HTR-8/SVneo (cell line): ENCODE measurements at places on chromosomes 1 and 21.

GRCh38 chr1:246262281-246262680, 244.8 kb downstream of the SMYD3 start:
- no peak for DNase-seq

- DNase-seq = no peak
Measured at GRCh38 chr1:245938046-245938435, 569.0 kb downstream of the SMYD3 start.

GRCh38 chr1:43388613-43389012, 987 bp downstream of the MED8 start:
- no peak for DNase-seq

- no peak for DNase-seq
Measured at GRCh38 chr21:34792504-34793089, 123.8 kb downstream of the CLIC6 start.

DNA sequence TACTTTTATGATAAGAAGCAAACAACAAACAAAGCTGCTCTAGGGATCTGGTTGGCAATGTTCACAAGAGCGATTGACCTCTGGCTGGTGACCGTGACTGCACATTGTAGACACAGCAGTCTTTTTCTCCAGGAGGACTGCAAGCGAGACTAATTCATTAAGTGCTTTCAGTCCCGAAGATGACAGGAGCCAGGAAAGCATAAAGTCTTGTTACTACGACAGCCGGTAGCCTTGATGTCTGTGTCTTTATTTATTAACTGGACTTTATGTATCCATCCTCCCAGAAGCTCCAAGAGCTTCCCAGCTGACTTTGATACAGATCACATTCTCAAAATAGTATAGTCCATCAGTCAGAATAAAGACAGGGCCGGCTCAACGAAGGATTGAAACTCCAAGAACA, 18.2 kb downstream of the FAM163A start:
- DNase-seq = no peak

DNA sequence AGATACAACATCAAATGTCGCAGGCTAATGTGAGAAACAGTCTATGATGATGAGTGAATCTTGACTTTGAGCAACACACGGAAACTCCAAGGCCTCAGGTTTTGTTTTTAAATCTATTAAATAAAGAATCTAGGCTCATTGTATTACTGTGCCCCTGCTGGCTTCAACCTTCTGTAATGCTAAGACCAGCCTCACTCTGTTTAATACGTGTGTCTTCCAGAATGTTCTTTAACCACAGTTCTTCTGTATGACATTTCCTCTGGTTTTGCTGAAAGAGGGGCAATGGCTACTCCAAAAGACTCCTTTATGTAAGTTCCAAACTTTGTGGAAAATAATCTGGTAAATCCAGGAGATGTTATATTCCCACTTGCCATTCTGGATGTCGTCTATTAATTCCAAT, 101.1 kb upstream of the TIAM1 start:
- DNase-seq = no peak

- no peak for DNase-seq
Measured at GRCh38 chr21:31922881-31923280, 50.1 kb downstream of the HUNK start.

DNA sequence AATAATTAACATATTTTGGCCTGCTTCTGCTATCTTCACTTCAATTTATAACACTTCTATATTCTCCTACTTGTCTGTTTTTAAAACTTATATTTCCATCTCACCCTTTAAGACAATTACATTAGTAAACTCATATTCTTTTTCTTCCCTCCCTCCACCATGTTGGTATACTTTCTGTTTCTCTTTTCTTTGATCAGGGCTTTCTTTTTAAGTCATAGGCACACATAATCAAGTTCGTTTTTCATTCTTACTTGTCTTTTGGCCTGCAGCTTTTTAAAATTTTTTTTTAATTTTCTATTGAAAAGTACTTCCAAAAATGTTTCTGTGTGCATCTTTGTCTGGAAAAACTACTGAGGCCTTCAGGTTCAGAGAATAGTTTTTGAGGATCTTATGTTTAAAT, 2.3 kb downstream of the PYHIN1 start:
- no peak for DNase-seq

GRCh38 chr1:105632342-105633196, 1423.9 kb upstream of the PRMT6 start:
- DNase-seq = no peak

DNA sequence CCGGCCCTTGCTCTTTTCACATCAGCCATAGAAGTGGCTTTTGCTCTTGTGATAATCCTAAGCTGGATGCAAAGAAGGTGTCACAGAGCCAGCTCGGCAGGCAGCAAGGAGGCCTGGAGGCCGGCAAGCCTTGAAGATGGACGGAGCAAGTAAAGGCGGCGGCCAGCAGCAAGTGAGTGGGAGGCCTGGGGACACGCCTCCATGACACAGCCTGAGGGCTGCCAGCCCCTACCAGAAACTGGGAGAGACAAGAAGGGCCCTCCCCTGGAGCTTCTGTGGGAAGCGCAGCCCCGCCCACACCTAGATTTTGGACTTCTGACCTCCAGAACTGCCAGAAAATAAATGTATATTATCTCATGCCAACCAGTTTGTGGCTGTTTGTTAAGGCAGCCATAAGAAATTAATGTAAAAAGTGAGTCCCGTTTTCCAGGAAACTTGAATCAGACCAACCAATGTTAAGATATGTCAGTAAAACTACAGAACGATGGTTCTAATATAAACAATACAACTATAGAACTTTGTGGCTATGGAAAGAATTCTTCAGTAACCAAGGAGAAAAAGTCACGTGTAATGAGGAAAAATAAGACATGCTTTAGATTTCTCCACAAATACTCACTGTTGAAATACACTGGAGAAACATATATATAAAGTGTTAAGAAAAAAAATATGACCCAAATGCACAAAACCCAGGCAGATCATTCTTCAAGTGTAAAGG, 49.9 kb downstream of the BACE2 start:
- DNase-seq = no peak

DNA sequence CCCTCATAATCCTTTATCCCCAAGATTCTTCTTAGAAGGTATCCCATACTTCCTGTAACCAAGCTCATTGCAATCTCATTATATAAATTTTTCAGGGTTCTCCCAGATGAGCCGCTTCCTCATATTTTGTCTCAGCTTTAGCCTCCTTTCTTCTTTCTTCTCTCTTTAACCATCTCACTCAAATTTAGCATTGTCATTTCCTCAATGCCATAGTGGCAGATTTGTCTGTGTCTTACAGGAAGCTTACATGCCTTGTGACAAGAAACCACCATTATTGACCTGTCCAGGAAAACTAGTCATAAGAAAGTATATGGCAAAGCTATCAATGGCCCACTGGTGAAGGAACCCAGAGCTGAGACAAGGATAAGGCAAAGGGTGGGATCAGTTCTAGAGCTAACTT, 6.0 kb upstream of the FCRL2 start:
- DNase-seq = no peak

GRCh38 chr1:63004868-63005267, 220.9 kb downstream of the ATG4C start:
- DNase-seq = peak; percentile 17

GRCh38 chr1:98437540-98437939, 224.0 kb upstream of the SNX7 start:
- DNase-seq = no peak

GRCh38 chr1:111792249-111792648, 36.5 kb downstream of the DDX20 start:
- DNase-seq = no peak

GRCh38 chr1:219967361-219967760, 39.0 kb upstream of the SLC30A10 start:
- DNase-seq = no peak

- no peak for DNase-seq
Measured at GRCh38 chr1:30414086-30414850, 309.1 kb downstream of the MATN1 start.

GRCh38 chr21:41834252-41834925, 44.8 kb downstream of the PRDM15 start:
- DNase-seq = no peak

DNA sequence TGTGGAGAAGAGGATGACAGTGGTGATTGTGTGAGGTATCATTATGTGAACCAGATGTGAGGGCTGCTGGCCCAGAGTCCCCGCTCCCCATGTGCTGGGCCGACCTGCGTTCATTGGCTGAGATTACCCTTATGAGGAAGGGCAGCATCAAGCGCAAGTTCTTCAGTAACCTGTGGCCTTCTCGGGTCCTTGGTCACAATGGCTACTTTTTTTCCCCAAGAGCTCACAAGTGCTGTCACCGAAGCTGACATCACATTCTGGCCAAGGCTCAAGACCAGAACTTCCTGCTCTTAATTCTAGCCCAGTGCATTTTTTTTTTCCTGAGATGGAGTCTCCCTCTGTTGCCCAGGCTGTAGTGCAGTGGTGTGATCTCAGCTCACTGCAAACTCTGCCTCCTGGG, 262.9 kb downstream of the RHOU start:
- DNase-seq = no peak

DNA sequence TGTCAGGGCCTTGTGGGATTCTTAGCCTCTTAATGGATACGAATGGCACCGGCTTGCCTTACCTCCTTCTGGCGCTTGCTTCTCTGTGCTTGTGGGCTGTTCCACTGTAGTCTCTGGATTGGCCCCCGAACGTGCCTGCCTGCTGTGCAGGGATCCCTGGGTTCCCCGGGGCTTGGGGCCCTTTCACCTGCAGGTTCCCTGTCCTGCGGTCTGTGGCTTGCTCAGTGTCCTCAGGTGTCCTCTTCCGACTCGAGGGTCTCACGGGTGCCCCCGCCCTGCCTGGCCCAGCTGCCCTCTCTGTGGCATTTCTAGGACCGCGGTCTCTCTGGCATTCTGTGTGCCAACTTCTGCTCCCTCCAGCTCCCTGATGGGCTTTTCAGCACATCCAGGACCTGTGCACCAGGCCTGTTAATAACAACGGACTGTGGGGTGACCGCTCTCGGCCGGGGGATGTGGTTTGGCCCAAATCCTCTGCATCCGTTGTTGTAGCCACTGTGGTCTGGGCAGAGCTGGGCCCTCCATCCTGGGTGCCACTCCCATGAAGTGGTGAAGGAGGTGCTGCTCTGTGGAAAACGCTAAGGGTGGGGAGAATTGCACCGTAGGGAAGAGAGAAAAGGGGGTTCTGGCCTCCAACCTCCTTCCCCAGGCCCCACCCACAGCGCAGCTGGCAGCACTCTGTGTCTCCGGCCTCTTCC, 12.4 kb downstream of the COL18A1 start:
- no peak for DNase-seq

GRCh38 chr1:92887465-92887864, 55.6 kb downstream of the RPL5 start:
- DNase-seq = no peak

GRCh38 chr21:25176637-25177412, 430.5 kb downstream of the MRPL39 start:
- DNase-seq = peak; percentile 3

- DNase-seq = no peak
Measured at GRCh38 chr21:27646691-27647090, 679.8 kb upstream of the ADAMTS5 start.

- DNase-seq = no peak
Measured at GRCh38 chr1:11729498-11730428, 6.2 kb upstream of the AGTRAP start.

DNA sequence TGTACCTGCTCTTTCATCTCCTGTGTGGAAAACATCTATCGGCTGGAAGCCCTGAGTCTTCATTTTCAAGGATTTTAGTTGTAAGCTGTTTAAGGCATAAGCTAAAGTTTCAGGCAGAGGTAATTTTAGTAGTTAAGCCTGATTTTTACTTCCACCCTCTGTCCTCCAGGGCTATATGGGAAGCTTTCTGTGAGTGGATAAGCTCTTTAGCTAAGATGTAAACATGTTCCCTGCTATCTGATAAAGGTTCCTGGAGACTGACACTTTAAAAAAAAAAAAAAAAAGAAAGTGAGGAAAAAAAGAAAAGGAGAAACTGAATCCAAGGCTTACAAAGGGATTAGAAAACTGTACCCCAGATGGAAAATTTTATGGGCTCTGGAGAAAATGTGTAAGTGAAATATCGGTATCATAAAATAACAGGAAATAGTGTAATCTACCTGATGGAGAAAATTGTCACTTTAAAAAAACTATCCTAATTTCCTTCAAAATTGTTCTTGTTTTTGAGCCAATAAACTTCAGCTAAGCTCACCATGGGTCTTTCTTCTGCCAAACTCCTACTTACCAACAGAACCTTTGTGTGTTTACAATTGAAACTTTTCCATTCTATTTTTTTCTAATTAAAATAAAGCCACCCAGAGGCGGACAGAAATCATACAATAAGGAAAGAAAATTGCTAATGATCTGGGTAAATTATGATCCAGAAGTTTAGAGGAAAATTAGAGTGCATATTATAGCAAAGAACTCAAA, 180.5 kb downstream of the TGFB2 start:
- DNase-seq = no peak

DNA sequence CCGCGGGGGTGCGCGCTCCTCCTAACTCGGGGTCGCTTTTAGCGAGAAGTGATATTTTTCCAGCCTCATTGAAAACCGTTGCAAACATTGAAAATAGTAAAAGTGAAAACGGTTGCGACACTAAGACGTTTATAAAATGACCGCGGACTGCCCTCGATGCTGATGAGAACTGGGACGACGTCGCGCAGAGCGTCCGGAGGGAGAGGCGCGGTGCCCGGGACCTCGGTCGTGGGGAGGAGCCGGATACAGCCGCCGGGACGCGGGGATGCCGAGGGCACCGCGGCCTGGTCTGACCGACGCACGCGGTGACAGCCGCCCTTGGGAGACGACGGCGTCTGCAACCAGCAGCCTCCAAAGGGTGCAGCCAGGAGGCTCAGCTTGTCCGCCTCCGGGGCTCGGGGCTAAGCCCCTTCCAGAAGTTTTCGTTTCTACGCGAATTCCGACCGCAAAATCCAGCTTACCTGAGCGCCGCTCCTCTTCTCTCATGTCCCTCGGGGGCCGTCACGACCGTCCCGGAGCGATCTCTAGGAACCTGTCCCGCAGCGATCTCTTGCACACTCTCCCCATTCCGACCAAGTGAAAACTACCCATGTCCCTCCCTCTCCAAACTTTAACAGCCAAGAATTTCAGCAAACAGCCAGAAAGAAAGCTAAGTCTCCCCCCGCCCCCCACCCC, 144.4 kb upstream of the ETS2 start:
- DNase-seq = no peak

DNA sequence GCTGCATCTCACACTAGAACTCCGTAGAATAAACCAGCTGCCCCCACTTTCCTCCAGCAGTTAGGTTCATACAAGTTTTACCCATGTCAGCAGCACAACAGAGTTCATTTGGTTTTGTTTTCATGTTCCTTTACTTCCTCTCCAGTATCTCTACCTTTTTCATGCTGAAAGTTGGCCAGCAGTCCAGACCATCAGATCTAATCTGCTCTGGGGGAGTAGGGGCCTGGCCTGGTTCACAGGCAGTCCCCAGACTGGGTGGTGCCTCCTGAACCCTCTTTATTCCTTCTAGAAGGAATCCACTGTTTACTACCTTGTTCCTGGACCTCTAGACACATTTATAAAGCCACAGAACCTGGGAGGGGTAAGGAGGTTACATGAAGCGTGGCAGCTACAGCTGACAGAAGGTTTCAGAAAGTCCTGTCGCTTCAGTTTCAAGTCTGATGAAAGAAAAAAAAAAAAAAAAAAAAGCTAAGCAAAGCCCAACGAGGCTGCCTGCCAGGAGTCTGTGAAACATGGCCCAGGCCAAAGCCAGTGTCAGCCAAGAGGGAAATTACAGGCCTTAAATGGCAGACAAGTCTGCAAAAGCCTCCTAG, 184.6 kb upstream of the JUN start:
- DNase-seq = no peak
